ENCODE measurements at places on chromosomes 6 and 20.
A peak's percentile ranks its signal among the peaks of the same experiment; 100 is the strongest.

- no peak for DNase-seq
Observed at GRCh38 chr6:133046576-133046975, 194.6 kb upstream of the EYA4 start.

- DNase-seq, result no peak
Observed at GRCh38 chr6:89955364-89955763, 61.1 kb downstream of the GJA10 start.

DNA sequence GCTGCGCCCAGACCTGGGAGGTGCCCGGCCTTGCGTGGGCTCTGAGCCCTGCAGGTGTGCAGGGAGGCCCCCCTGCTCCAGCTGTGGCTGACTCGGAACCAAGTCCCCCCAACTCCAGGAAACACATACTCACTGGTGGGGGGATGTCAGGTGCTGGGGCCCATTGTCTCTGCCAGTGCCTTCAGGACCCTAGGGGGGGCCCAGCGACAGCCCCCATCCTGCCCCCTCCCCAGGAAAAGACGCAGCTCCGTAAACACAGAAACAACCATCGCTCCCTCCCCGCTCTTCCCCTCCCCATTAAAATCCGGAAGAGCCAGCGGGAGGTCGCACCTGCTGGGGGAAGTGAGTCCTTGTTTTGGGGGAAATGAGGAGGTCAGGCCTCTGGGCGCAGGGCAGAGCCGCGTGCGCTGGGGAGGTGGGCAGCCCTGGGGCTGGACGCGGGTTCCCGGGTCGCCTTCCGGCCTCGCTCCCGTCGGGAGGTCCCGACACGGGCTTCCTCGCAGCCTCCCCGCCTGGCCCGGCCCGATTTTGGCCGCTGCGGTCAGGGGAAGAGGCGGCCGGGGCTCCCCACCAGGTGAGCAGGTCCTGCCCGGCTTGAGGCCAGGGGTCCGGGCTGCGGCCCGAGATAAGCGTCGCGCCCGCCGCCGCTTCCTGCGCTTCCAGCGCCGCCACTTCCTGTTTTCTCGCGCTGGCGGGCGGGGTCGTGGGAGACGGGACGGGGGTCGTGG is 6.2 kb downstream of the C20orf204 start:
- DNase-seq, result peak; percentile 16

DNA sequence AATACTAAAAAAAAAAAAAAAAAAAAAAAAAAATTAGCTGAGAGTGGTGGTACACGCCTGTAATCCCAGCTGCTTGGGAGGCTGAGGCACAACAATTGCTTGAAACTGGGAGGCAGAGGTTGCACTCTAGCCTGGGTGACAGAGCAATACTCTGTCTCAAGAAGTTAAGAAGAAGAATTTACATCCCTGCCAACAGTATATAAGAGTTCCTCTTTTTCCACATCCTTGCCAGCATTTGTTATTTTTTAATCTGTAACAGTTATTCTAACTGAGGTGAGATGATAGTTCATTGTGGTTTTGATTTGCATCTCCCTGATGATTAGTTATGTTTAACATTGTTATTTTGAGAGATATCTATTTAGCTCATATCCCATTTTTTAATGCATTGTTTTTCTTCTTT is 20.3 kb upstream of the DYNLRB1 start:
- DNase-seq, result no peak

DNA sequence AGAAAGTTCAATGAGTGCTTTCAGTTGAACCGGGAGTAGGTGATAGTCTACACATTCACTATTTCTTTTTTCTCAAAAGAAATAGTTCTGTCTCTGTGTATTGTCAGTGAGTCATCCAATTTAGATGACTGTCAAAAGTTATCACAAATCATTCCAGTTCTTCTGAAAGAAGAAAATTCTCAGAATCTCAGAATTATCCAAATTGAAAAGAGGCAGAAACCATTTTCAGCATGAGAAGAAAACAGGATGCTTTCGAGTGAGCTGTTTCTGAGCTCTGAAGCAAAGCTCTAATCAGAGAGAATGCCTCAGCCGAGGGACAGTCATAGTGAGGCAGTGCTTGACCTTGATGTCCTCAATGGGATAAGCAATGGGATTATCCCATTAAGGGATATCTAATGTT is 97.9 kb downstream of the HUS1B start:
- no peak for DNase-seq

DNA sequence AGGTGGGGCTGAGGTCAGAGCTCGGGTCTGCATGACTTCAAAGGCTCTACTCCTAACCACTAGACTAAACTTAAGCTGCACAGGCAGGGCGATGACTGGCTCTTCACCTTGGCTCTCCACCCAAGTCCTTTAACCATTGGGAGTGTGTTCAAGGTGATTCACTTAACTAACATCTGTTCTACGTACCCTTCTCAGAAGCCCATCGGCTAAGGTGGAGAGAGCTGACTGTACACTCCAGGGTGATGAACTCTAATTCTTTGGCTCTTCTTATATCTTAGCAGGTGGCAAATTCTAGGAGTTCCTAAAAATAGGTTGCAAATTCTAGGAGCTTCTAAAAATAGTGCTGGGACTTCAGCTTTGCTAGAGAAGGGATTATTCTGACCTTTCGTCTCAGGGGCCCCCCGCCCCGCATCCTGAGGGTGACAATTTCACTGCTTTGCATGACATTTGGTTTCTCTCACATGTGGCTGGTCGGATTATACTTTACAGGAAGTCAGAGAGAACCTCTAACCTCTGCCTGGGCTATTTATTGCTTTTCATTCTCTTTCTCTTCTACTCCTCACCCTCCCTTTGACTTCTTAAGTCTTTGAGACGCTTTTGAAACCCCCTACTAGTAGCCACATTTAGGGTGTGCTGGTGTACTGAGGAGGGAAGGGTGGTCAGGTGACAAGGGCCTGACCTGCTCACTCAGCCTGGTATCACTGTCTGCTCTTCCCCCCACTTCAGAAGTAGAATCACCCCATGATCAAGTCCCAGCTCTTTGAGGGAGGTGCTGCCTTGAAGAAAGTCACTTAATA is 55.5 kb downstream of the PRDM1 start:
- DNase-seq, result peak; percentile 41
